ENCODE measurements at places on chromosomes 12 and 14. TPM values are rescaled to one million over a fixed set of nuclear protein-coding genes. Genes with fewer than 3 reads are reported as not detected.

The RPGRIP1 gene
- 0.59 TPM for total RNA-seq

The SDSL gene
- total RNA-seq = 0.46 TPM

The CLEC1A gene
- not detected for total RNA-seq

The PLA2G1B gene
- not detected for total RNA-seq

The P2RX2 gene
- total RNA-seq = 1.8 TPM

The SLC39A9 gene
- 42.2 TPM for total RNA-seq

GRCh38 chr12:39393179-39393578 lies 49.7 kb downstream of the KIF21A start:
- no peaks in the 10 kb centered on the region for H3K27me3 ChIP-seq
- peaks cover 19% of the 10 kb centered on the region for H3K4me1 ChIP-seq
- H3K36me3 ChIP-seq = peaks cover 6% of the 10 kb centered on the region
- H3K27ac ChIP-seq = peak overlapping the region; percentile 74
- H3K4me3 ChIP-seq = peak overlapping the region; percentile 41

DNA sequence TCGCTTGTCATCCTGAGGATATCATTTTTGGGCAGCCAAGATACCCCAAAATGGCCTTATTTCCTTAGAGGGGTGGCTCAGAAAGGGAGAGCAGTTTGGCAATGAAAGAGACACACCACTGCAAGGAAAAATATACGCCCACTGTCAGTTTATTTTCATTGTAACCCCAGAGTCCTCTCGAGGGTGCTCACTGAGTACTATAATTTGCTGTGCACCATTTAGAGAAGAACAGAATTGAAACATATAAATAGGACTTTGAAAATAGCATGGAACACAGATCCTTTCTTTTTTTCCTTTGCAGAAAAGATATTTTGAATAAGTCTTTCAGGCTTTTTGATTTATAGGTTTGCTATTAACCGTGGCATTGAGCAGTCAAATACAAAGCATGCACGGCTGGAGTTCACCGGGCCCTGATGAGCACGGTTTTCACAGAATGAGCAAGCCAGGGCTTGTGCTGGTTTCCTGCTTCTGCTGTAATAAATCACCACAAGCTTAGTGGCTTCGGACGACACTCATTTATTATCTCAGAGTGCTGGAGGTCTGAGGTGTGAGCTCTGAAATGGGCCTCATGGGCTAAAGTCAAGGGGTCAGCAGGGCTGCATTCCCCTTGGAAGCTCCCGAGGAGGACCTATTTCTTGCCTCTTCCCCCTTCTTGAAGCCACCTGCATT lies 152.3 kb downstream of the ZNF664 start:
- H3K27ac ChIP-seq = no peak overlapping the region
- peaks cover 8% of the 10 kb centered on the region for H3K36me3 ChIP-seq
- no peaks in the 10 kb centered on the region for H3K27me3 ChIP-seq
- no peak overlapping the region for H3K4me3 ChIP-seq
- no peak for DNase-seq
- no peaks in the 10 kb centered on the region for H3K4me1 ChIP-seq

DNA sequence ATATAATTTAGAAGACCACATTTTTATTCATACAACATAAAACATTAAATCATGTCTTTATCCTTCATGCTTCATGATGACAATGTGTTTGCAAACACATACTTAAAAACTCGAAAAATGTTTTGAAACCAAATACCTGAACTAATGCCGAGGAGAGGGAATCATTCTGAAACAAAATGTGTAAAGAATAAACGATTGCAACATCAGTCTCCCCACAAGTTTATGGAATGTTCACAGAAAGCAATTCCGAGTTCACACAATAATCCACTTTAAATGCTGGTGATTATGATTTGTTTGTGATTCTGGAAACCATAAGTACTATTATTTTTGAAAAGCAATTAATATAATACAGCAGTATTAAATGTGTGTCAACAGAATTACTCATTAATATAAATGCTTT lies 84.5 kb upstream of the PDZRN4 start:
- H3K36me3 ChIP-seq = no peaks in the 10 kb centered on the region
- no peaks in the 10 kb centered on the region for H3K4me1 ChIP-seq
- no peak for DNase-seq
- H3K4me3 ChIP-seq = no peak overlapping the region
- H3K27me3 ChIP-seq = no peaks in the 10 kb centered on the region

DNA sequence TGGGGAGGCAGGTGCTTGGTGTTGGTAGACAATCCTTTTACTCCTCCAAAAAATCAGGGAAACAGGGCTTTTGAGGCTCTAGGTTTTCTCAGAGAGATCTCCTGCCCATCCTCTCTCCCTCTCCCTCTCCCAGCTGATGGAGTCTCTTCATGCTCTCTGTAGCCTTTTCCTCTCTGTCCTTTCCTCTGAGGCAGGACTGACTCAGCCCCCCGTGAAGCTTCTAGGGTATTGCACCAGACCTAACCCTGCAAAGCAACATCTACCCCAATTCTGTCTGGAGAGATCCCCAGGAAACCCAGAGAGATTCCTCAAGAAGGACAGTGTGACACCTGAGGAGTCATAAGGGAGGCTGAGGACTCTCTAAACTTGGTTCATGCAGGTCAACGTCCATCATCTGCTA lies 66.4 kb downstream of the CRACR2A start:
- H3K4me3 ChIP-seq = no peak overlapping the region
- DNase-seq = no peak
- no peaks in the 10 kb centered on the region for H3K4me1 ChIP-seq
- no peak overlapping the region for H3K27ac ChIP-seq

DNA sequence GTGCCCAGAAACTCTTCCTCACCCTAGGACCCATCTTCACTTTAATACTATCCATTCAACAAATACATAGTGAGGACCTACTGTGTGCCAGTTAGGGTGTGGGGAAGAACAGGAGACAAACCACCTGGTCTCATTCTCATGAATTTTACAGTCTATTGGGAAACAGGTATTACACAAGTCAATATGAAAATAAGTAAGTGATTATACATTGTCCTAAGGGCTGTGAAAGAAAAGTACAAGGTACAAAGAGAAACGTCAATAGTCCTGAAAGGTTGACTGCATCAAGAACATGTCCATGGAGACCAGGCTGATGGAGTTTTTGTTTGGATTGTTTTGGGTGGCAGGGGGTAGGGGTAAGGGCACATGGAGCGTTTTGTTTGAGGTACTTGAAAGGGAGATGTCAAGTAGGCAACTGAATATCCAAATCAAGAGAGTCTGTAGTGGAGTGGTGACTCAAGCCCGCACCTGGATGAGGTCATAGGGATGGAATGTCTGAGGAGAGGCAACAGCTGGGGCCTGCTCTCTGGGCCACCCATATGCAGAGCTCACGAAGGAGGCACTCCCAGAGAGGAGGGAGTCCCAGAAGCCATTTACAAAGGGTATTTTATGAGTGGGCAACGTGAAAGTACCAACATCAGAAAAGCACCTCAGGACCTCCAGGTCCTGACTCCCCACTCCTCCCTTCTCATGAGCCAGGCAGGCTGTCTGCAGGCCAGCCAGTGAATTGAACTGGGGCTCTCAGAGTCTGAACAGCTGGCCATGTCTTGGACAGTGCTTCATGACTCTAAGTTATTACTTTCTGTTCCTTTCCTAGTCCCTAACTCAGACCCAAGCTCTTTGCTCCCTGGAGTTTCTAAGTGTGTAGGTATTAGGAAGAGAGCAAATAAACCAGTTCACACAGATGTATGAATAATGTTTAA lies 272.0 kb downstream of the ZFP36L1 start:
- no peaks in the 10 kb centered on the region for H3K36me3 ChIP-seq
- H3K27me3 ChIP-seq = no peaks in the 10 kb centered on the region
- peak; percentile 78 for DNase-seq
- peaks cover 4% of the 10 kb centered on the region for H3K4me1 ChIP-seq

- H3K27ac ChIP-seq = no peak overlapping the region
- DNase-seq = no peak
- H3K36me3 ChIP-seq = no peaks in the 10 kb centered on the region
- H3K4me3 ChIP-seq = no peak overlapping the region
- H3K27me3 ChIP-seq = no peaks in the 10 kb centered on the region
Observed at GRCh38 chr12:91778091-91778832, 367.4 kb downstream of the BTG1 start.

DNA sequence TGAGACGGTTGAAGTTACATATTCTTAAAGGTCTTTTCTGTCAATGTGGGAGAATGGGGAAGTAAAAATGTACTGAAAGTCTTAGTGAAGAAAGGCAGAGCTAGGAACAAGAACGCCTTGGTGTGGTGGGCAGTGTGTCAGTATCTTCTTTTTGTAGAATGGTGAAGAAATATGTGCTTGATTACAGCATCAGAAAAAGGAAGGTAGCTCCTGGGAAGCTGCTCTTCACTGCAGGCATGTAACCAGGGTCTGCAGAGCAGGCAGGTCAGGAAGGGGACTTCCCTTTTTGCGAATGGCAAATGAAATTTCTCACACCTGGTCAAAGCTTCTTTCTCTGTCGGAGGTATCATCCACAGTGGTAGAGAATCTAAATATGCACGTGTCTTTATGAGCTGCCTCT lies 226.2 kb downstream of the ADAMTS20 start:
- no peak overlapping the region for H3K27ac ChIP-seq
- no peaks in the 10 kb centered on the region for H3K27me3 ChIP-seq

- H3K4me3 ChIP-seq = peak overlapping the region; percentile 86
- H3K27me3 ChIP-seq = peaks cover 69% of the 10 kb centered on the region
- no peaks in the 10 kb centered on the region for H3K36me3 ChIP-seq
- H3K27ac ChIP-seq = no peak overlapping the region
Observed at GRCh38 chr12:48000878-48001504, 3.3 kb downstream of the COL2A1 start.

GRCh38 chr12:127726671-127727315 lies 540.2 kb upstream of the TMEM132C start:
- H3K27ac ChIP-seq = no peak overlapping the region
- H3K27me3 ChIP-seq = no peaks in the 10 kb centered on the region
- no peak for DNase-seq
- H3K4me1 ChIP-seq = no peaks in the 10 kb centered on the region

- no peaks in the 10 kb centered on the region for H3K27me3 ChIP-seq
- H3K4me1 ChIP-seq = no peaks in the 10 kb centered on the region
- H3K4me3 ChIP-seq = no peak overlapping the region
Observed at GRCh38 chr12:64255249-64255648, 33.2 kb upstream of the KICS2 start.

GRCh38 chr14:60862283-60862682 lies 118.6 kb downstream of the TRMT5 start:
- no peaks in the 10 kb centered on the region for H3K4me1 ChIP-seq
- H3K27ac ChIP-seq = no peak overlapping the region
- H3K36me3 ChIP-seq = peaks cover 5% of the 10 kb centered on the region
- H3K27me3 ChIP-seq = no peaks in the 10 kb centered on the region
- DNase-seq = no peak
- H3K4me3 ChIP-seq = no peak overlapping the region

GRCh38 chr12:13165617-13166041 lies 30.9 kb upstream of the EMP1 start:
- no peaks in the 10 kb centered on the region for H3K36me3 ChIP-seq
- no peak overlapping the region for H3K27ac ChIP-seq
- DNase-seq = no peak
- no peaks in the 10 kb centered on the region for H3K4me1 ChIP-seq
- no peaks in the 10 kb centered on the region for H3K27me3 ChIP-seq
- no peak overlapping the region for H3K4me3 ChIP-seq

DNA sequence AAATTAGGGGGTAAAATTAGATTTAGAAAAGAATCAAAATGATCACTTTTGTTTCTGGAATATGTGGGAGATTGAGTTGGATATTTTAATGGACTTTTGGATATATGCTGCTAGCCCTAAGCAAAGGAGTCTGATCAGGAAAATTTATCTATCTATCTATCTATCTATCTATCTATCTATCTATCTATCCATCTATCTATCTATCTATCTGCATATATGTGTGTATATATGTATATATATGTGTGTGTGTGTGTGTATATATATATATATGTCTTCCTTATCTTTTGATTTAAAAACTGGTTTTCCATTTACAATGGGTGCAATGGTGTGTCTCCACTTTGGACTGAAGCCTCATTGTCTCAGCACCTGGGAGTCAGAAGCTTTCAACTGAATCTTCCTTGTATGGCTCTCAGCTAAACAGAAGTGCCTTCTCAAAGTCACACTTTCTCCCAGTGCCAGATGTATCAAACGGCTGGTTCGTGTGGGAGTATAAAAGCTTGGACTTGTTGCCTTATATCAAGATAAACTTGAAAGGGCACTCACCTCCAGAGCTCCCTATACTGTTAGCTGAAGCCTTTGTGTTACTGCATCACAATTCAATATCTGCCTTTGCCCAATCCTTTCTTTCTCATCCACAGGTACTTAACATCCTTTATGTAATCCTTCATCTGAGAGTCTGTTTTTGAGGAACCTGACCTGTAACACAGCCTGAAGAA lies 31.6 kb upstream of the CD69 start:
- H3K27me3 ChIP-seq = no peaks in the 10 kb centered on the region
- DNase-seq = no peak
- peaks cover 2% of the 10 kb centered on the region for H3K4me1 ChIP-seq
- H3K36me3 ChIP-seq = peaks cover 10% of the 10 kb centered on the region
- no peak overlapping the region for H3K27ac ChIP-seq

DNA sequence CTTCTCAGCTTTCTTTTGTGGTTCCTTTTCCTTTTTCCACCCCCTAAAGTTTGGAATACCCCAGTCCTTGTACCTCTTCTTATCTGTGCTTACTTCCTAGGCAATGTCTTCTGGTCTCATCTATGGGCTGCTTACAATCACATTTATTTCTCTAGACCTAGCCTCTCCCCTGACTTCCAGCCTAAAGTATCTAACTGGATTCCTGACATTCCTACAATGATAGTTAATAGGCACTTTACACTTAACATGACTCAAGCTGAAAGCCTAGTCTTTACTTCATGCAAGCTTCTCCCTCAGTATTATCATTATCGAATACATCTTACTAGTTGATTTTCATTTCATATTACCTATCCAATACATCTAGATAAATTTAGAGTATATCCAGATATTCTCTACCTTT lies 21.2 kb downstream of the CLECL1 start:
- no peak for DNase-seq
- H3K4me1 ChIP-seq = no peaks in the 10 kb centered on the region
- no peak overlapping the region for H3K4me3 ChIP-seq
- H3K27me3 ChIP-seq = no peaks in the 10 kb centered on the region
- no peak overlapping the region for H3K27ac ChIP-seq

GRCh38 chr12:16348435-16349130 lies 1.1 kb downstream of the MGST1 start:
- peaks cover 35% of the 10 kb centered on the region for H3K36me3 ChIP-seq
- peak overlapping the region; percentile 89 for H3K4me3 ChIP-seq
- no peaks in the 10 kb centered on the region for H3K27me3 ChIP-seq
- no peak overlapping the region for H3K27ac ChIP-seq
- H3K4me1 ChIP-seq = peaks cover 2% of the 10 kb centered on the region

- H3K4me1 ChIP-seq = no peaks in the 10 kb centered on the region
- H3K4me3 ChIP-seq = no peak overlapping the region
- peaks cover 33% of the 10 kb centered on the region for H3K36me3 ChIP-seq
Observed at GRCh38 chr12:3046441-3047200, 30.6 kb upstream of the TSPAN9 start.

- peaks cover 4% of the 10 kb centered on the region for H3K4me1 ChIP-seq
- no peaks in the 10 kb centered on the region for H3K27me3 ChIP-seq
- H3K4me3 ChIP-seq = no peak overlapping the region
Observed at GRCh38 chr14:24296341-24297157, 3.0 kb downstream of the DHRS1 start.
